ENCODE measurements at places on chromosomes 12 and 14.

DNA sequence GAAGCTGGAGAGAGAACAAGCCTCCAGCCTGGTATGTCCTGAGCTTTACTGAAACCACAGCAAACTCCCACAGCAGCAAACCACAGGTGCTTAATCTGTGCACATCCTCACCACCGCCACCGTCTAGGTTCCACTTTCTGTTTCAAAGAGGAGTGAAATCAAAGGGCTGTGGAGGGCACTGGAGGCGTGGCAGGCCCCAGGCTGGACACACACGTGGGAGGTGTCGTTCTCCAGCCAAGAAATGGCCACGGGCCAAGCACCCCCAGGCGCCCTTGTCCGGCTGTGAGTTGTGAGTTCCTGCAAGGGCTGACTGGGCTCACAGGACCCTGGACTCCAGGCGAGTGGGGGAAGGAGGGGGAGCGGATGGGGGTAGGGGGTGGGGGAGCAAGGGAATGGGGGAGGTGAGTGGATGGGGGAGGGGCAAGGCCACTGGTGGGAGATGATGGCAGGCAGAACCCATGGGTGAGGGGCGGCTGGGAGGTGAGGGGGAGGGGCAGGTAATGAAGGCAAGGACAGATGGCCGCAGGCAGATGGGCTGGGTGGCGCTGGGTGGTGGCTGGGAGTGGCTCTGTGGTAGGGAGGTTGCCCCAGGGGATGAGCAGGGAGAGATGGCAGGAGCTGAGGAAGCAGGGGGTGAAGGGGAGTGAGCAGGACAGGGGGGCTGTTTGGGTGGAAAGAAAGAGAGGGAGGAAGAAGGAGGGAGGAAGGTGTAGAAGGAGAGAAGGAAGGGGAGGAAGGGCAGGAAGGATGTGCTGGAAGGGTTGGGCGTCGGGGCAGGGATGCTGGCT is 86.7 kb downstream of the NCOR2 start:
- DNase-seq: no peak

DNA sequence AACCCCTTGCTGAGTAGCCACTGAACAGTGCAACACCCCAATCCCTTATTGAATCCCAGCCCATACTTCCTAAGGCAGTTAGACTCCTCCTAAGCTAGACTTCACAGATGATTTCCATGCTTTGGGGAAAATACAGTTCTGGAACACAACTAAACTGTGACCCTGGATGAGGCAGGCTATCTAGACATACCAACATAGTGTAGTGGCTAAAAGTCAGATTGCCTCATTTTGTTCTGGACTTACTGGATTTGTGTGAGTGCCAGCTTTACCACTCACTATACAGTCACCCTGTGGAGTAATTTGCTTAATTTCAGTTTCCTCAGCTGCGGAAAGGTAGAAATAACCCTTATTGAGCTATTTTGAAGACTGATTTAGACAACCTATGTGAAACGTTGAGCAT is 203.1 kb downstream of the ASCL1 start:
- no peak for DNase-seq

- no peak for DNase-seq
Measured at GRCh38 chr14:23646648-23647549, 10.7 kb downstream of the DHRS2 start.

DNA sequence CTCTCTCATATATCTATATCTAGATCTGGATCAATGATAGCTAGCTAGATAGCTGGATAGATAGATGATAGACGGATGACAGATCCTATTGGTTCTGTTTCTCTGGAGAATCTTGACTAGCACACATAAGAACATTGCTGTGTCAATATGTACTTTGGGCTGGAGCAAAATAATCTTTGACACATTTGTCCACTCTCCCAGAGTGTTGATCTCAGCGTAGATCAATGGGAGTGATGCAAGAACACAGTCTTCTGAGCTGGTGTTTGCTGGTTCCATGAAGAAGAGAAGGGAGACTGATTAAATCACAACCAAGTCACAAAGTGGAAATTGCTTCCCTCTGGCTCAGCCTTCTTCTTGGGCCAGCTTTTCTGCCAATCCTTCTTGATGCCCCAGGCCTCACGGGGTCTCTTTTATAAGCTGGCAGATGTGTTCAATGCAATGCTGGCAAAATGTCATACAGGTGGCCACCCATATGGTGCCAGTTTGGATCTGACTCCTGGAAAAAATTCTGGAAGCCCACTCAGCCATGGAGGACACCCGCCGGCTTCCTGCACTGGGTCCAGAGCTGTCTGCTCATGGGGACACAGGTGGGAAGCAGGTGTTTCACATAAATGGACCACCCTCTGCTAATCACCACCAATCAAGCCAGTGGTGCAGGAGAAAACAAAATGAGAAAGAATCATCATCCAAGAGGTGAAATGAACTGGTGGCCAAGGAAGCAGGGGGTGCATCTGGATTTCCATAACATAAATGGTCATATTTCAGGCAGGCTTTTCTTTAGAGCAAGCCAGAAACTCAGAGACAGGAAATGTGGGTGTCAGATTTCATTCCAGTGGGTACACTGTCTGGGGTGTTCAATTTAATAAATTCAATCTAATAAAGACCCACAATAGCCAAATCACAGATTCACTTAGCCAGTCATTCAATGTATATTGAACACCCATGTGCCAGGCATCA is 310.3 kb downstream of the DPF3 start:
- no peak for DNase-seq

GRCh38 chr14:54766276-54767138 is 136.1 kb downstream of the GCH1 start:
- no peak for DNase-seq

- DNase-seq: no peak
Measured at GRCh38 chr12:38154096-38155019, 162.2 kb upstream of the ALG10B start.

GRCh38 chr14:57749267-57749666 is 116.6 kb downstream of the SLC35F4 start:
- DNase-seq: no peak

DNA sequence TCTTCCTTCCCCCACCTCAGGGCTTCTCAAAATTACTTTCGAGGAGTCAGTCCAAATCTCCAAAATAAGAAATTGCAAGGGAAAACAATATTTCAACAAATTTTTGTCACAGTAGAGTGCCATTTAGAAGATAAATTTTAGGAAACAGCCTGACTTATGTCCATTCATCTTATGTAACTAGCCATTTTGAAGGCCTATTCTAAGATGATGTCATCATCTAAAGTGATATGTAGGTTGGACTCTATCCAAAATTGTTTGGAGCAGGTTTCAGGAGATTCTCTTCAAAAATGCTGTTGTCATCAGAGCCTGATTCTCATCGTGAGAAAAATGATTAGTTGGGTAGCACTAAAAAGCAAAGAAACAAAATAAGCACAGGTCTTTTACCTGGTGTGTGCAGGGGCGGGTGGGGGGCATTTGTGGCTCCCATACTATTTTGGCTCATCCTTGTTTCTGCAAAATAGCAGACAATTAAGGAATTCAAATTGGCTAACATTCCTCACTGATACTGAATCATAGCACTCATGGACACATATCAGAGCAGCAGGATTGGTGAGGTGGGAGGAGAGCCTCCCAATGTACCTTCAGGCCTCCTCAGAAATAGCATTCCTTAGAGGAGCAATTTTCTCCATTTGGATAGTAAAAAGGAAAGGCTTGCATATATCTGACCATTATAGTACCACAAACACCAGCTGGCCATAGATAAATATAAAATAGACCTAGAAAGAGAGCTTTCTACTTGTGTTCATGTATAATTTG is 360.9 kb upstream of the NAV3 start:
- no peak for DNase-seq

GRCh38 chr14:96205059-96205977 is 679 bp downstream of the BDKRB2 start:
- DNase-seq: no peak

DNA sequence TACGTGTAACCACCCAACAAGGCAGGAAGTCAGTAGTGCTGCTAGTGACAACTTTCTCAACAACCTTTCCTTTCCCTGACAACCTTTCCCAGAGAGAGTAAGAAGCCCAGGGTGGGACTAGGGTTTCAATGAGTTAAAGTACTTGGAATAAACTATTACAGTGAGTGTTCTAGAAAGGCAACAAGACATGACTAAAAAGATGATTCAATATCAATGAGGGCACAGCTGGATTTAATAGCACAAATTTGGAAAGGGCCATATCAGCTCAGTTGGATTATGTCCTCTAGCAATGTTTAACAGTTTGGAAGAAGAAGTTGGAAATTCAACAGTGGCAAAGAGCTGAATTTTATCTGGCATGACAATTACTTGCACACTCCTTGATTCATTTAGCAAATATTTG is 90.4 kb upstream of the GRIN2B start:
- DNase-seq: no peak

DNA sequence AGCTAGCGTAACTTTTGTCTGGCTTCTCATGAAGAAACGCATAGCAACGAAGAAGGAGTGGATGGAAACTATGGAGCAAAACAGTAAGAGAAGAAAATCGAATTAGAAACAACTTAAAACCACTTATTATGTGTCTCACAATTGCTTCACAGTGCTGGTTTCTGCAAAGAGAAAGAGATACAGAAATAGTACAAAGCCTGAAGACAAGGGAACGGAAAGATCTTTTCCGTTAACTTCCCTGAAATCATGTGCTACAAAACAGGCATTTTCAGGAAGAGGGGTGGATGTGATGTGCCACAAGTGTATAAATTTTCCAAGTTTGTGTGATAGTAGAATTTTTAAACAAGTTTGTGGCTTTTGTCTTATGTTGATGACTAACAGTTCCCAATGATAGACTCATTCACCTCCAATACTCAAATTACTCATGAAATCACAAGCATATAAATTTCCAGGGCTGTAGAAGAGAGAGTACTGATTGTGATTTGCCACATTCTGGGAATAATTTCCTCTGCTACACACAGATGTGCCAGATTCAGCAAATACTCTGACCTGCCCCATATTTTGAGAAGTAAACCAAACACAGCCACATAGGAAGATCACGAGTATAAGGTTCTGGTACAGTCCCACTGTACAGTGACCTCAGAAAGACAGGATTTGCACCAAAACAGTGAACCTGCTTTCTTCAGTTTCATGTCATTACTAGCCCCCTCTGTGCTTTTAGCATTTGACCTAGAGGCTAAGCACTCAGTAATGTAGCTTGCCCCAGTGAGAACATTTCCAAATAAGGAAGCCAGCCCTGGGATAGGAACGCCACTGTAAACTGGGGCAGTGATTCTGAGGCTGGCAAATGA is 41.4 kb upstream of the PPFIA2 start:
- DNase-seq: no peak

- DNase-seq: no peak
Measured at GRCh38 chr12:108129017-108129812, at the start of gene WSCD2. TSS of gene WSCD2 (plus strand) at chr12:108129288. CDS start at chr12:108195833, 66,545 bp downstream.

- DNase-seq: no peak
Measured at GRCh38 chr14:70130482-70130881, 58.3 kb downstream of the SLC8A3 start.

DNA sequence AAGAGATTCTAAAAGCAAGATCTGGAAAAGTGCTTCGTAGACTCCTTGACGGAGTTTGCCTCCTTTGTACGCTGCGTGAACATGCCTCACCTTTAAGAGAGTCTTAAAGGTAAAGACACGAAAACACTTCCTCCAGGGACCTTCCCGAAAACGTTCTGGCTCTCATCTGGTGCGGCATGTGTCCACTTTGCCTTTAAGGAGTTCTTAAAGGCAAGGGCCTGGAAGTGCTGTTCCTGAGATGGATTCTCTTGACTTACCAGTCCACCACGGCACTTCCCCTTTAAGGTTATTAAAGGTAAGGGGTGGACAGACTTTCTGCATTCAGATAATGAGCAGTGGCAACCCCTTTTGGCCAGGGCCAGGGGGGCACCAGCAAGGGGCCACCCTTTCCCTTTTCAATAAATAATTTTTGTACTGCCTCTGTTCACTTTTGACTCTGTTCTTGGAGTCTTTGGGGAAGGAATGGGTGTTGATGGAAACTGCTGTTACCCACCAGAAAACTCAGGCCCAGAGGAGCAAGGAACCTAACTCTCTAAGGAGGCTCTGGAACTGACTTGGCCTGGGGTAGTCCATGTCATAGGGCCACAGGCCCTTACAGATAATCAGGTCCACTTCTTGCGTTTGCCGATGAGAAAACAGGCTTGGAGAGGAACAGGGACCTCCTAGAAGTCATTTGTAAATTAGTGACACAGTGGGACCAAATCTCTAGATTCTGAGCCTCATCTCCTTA is 4.4 kb downstream of the REM2 start:
- DNase-seq: no peak

- DNase-seq: no peak
Measured at GRCh38 chr12:12925388-12925787, 26.6 kb downstream of the GPRC5D start.

DNA sequence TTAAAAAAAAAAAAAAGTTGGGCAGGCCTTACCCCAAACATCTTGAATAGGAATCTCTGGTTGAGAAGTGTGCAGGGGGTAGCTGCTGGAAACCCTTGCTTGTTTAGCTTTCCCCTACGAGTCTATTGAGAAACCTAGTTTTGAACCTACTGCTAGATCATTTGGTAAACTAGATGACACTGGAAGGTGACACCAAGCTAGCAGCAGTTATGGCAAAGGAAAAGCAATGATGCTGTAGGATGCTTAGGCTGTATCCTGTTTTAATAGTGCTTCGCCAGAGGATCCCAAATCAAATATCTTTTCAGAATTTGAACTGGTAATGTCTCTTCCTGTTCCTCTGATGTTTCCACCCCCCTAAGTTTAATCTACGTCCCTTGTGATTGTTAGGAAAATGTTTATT is 5.5 kb upstream of the PCED1B start:
- no peak for DNase-seq

- no peak for DNase-seq
Measured at GRCh38 chr14:21102521-21103410, 1.9 kb downstream of the TMEM253 start.

- no peak for DNase-seq
Measured at GRCh38 chr14:75578102-75578785, at the start of gene FLVCR2. TSS of gene FLVCR2 (plus strand) at chr14:75578620. CDS start at chr14:75578973, 353 bp downstream.

- no peak for DNase-seq
Measured at GRCh38 chr12:112330706-112331105, 51.5 kb downstream of the HECTD4 start.

DNA sequence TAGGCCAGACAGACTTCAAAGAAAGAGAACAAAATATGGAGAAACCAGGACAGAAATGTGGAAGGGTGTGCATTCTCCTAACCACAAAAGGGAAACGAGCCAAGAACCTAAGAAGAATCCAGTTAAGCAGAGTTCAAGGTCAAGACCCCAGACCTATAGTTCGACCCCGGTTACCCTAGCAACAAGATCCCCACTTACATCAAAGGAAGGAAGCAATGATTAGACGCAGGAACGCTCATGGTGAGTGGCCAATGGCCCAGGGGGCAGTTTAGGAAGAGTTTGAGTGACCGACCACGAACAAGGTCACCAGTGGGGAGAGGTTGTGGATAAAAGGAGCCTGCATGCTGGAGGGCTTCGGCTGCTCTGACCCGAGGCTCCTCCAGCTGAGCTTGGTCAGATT is 36.2 kb downstream of the OAS2 start:
- no peak for DNase-seq

GRCh38 chr14:80206351-80207080 is 4.8 kb downstream of the DIO2 start:
- no peak for DNase-seq

GRCh38 chr14:54475187-54475899 is 13.4 kb downstream of the GMFB start:
- DNase-seq: no peak

DNA sequence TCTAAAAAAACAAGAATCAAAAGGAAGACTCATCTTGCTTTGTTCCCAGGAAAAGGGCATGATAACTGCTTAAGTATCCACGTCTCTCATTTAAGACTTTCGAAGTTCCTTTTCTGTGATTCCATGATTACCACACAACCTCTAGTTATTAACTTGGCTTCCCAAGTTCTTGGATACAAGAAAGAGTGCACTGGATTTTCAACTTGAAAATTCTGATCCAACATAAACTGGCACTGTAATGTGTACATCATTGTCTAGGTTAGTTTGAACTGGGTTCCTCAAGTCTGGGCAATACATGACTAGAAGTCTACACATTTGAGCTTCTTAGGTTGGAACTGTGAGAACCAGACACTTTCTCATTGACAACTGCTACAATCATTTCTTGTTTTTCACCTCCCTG is 1.6 kb downstream of the KLHL28 start:
- DNase-seq: no peak

All from GF-D8 (cell line).